ENCODE measurements at places on chromosomes 1 and 21. TPM values are rescaled to one million over a fixed set of nuclear protein-coding genes. Genes with fewer than 3 reads are reported as not detected.

Gene PRRX1
- 219 TPM for total RNA-seq

Gene IL24
- 2.9 TPM for total RNA-seq

Gene NUDC
- total RNA-seq = 27.2 TPM

Gene LAX1
- under 0.01 TPM for total RNA-seq

Gene NPHS2
- total RNA-seq = not detected

Gene OR2L2
- total RNA-seq = under 0.01 TPM

Gene PNRC2
- 143 TPM for total RNA-seq
